ENCODE measurements at places on chromosomes 5 and 9.

DNA sequence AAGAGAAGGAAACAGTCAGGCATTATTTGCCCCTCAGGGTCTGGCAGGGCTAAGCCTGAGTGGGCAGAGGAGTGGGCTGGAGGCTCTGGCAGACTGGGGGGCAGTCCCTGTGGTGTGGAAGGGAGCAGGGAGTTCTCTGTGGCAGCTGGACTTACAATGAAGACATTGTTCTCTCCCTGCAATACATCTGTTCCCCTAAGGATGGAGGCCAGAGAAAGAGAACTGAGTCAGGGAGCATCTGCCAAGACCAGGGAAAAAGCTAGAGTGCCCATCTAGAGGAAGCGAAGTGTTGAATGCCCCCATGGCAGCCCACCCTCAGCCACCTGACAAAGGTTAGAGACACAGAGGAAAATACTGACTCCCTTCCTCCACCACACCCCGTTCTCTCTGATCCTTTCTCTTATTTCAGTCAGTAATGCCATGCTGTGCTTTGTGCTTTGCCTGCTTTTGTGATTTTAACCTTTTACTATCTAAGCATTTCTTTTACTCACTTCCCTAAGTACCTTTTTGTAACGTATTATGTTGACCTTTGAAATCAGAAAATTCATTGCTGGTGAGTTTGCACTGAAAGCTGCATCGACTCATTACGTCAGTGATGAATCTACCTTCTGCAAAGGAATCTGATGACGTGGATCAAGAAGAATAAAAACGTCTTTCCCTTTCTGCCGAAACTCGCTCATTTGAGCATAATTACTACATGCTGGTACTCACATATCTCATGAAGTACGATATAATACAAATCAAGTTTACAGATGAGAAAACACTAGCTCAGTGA lies 76.0 kb downstream of the ACTL7B start:
- DNase-seq: no peak

DNA sequence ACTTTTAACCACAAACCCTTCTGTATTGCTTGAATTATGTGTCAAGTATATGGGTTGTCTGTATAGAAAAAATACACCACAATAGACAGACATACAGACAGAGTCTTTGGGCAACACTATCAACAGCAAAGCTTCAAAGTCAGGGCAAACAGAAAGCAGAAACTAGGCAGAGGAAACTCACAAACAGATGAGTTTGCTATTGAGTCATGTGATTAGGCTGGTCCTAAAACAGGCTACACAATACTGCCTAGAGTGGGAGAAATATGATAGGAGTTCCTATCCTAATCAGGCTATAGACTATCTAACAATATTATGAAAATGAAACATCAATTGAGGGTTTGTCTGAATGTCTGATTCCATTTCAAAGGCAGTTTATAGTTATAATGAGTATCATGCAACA lies 156.4 kb downstream of the EDIL3 start:
- no peak for DNase-seq

DNA sequence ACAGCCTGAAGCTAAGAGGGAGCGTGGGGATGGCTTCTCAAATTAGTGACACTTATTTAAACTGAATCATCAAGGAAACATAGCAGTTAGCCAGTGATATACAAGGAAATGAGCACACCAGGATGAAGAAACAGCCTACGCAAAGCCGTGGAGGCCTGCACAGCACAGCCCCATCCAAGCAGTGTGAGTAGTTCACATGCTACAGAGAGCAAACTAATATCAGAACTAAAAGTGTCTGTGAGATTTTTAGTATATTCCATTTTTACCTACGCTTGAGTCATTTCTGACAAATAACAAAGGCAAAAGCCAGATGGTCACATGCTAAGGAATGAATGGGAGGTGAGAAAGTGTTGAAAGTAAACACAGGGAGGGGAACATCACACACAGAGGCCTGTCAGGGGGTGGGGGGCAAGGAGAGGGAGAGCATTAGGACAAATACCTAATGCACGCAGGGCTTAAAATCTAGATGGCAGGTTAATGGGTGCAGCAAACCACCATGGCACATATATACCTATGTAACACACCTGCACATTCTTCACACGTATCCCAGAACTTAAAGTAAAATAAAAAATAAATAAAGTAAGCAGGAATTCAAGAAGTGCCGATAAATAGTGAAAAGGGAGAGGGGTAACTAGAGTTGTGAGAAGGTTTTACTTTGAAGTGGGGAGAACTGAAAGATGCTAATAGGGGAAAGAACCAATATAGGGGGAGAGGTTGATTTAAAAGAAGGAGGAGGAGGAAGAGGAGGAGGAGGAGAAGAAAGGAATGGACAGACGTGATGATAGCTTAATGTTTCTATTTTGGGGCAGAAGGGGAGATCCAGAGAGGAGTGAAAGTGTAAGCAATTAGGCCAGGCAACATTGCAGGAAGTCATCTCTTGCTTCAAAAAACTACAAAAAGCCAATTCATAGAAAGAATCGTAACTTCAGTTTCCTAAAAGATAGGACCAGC lies 100.9 kb upstream of the PTGER4 start:
- DNase-seq: no peak

- no peak for DNase-seq
Observed at GRCh38 chr9:134011401-134011800, 13.9 kb upstream of the BRD3OS start.

DNA sequence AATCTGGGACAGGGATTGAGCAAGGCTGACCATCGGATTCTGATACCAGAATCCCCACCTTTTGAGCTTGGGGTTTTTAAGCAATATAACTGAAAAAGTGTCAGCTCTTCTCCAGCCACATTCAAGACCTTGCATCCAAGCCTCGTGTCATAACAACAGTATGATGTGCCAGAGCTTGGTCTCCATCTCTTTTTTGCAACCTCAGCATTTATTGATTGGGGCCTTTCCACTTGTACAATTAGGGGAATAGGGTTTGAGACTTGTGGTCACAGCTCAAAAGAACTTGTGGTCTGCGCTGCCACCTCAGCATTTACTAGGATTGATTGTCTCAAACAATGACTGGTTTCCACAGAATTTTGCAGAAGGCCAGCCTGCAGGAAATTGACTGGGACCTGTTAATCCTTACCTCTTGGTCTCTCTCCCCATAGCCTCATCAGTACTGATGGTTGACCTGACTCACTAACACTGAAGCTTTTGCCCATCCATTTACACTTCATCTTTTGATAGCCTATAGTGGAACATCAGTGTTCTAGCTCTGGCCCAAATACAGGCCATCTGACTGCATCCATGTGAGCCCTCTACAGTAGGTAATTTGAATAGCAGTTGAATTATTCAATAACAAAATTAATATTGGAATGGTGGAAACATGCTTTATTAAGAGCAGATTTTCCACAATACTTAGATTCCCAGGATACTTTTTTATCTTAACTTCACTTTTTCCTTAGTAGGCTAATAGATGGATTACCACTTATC lies 381.6 kb upstream of the PRR16 start:
- no peak for DNase-seq

GRCh38 chr9:114372921-114373448 lies 14.8 kb downstream of the AKNA start:
- peak; percentile 76 for DNase-seq

- peak; percentile 10 for DNase-seq
Observed at GRCh38 chr5:56264417-56265025, 31.4 kb upstream of the ANKRD55 start.

- no peak for DNase-seq
Observed at GRCh38 chr5:7494481-7495130, 98.7 kb downstream of the ADCY2 start.

GRCh38 chr9:123364241-123364824 lies 8.3 kb downstream of the CRB2 start:
- DNase-seq: no peak

DNA sequence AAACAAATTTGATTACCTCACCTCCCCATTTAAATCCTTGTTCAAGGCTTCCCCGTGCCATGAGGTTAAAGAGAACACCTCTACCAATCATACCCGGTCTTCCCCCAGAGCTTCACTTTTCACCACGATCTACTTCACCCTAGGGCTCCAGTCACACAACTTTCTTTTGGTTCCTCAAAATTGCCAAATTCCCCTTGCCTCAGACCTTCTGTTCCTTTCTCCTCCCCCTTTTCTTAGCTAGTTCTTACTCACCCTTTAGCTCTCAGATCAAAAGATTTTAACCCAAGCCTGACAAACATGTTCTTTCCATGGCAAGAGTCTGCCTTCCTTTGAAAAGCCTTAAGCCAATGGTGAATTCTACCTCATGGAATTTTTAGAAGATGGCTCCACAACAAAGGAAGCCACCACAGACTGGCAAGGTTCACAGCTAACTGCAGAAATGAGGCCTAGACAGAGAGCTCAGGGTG lies 56.7 kb downstream of the MAPKAP1 start:
- DNase-seq: no peak

DNA sequence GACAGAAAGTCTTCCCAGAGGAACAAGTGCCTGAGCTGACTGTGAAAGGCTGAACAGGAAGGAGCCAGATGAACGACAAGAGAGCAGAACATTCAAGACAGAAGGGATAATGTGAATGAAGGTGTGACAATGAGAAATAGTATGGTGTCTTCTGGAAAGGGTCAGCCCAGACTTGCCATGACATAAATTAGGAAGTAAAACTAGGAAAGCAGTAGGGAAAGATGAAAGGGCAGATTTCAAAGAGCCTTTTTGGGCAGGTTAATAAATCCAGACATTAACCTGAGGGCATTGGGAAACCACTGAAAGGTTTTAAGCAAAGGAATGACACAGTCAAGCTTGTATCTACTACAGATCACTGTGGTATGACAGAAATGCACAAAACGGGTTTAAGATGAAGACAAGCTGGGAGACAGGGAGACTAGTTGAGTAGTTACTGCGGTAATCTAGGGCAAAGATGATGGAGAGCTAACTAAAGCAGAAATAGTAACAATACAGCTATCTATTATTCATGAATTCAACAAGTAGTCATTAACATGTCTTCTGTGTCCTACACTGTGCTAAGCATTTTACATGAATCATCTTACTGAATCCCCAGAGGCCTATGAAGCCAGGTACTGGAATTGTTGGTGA lies 580.9 kb upstream of the WWC1 start:
- DNase-seq: no peak

GRCh38 chr9:131277910-131278701 lies 1.8 kb upstream of the FAM78A start:
- DNase-seq: peak; percentile 65

GRCh38 chr5:159851053-159851452 lies 65.2 kb upstream of the ADRA1B start:
- DNase-seq: no peak

- DNase-seq: no peak
Observed at GRCh38 chr5:115895821-115896220, 54.1 kb downstream of the AP3S1 start.

DNA sequence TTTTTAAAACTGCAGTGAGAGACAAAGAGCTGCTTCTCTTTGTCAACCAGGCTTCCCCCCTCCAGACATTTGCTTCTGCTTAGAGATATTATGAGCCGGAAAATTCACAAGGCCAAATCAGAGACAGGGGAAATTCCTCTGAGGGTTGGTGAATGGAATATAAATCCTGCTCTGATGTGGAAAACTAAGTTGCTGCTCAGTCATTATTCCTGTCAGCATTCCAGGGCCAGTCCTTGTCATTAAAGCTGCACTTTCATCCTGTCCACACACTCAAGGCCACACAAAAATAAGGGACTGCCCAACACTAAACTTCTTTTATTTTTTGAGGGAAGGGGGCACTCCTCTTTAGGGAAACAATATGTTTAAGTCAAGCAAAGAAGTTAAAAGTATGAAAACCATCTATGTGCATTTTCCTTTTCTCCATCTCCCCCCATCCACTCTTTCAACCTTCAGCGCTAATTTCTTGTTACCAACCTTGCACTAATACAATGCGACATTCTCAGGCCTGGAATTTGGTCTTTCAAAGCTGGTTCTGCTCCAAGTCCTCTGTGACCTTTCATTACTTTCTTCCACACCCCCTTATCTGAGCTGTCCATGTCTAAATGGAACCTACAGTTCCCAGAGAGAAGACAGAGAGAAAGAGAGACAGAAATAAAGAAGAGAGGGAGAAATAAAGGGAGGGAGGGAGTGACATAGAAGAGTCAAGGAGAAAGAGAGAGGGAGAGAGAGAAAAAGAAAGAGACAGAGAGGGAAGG lies 118.9 kb upstream of the S1PR3 start:
- DNase-seq: no peak

- no peak for DNase-seq
Observed at GRCh38 chr5:166369807-166370206, 1921.6 kb upstream of the WWC1 start.

DNA sequence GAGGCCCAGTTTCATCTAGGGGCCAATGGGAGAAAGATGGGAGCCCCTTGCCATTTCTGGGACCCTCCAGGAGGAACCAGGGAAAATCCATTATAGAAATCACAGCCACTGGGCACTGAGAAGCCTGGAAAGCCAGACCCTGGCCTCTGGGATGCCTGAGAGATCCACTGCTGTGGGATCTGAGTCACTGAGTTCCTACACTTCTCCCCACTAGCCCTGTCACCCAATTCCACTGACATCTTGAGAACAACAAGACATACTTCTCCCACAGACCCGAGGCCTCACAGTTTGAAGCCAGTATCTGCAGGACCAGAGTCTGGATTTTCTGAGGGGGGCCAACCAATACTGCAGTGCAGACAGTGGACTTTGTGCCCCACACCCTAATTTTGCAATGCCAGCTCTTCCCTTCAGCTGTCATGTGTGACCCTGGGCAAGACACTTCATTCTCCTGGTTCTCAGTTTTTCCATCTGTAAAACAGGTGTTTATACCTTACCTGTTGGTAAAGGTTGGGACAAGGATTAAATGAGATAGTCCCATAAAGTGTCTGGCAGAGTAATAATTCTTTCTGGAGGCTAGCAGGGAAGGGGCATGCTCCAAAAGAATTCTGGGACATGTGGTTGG lies 46.5 kb downstream of the CXXC5 start:
- no peak for DNase-seq

DNA sequence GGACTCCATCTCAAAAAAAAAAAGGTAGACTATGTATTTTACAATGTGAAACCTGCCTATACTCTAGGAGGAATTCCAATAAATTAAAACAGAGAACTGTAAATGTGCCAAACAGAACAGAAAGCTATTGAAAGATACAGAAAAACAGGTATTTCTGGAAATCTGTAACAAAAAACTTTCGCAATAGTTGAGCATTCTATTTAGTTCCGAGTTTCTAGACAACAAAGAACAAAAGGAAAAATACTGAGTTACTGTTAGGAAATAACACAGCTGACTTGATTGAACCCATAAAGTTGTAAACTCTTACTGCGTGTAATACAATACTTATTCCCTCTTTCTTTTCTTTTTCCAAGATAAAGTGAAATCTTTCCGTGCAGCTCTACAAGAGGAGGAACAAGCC lies 18.6 kb downstream of the DIMT1 start:
- no peak for DNase-seq

GRCh38 chr9:95506678-95507463 lies 9.9 kb downstream of the PTCH1 start:
- DNase-seq: no peak

DNA sequence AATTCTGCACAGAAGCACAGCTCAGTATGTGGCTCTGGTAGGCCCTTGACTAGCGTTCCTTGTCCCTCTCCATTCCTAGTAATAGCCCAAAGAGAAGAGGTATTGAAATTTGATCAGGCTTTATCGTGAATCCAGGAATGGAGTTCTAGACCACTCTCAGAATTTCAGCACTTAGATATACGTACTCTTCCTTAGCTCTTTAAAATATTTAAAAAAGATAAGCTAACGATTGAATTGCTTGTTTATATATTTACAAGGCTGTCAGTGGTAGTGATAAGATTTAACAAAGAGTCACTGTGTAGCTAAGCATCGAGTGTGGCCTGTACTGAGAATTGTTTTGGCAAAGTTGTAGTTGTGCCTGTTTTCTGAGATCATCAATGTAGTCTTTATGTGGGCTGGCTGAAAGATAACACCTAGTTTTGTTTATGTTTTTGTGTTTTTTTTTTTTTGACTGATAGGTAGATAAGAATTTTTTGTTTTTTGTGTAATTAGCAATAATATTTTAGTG lies 2.5 kb downstream of the KIAA1958 start:
- no peak for DNase-seq

GRCh38 chr9:137070906-137071275 lies 534 bp upstream of the SAPCD2 start:
- no peak for DNase-seq

Data from effector CD4-positive, alpha-beta T cell (primary cell).